GM12865 (cell line): ENCODE measurements at places on chromosomes 11 and 22.

DNA sequence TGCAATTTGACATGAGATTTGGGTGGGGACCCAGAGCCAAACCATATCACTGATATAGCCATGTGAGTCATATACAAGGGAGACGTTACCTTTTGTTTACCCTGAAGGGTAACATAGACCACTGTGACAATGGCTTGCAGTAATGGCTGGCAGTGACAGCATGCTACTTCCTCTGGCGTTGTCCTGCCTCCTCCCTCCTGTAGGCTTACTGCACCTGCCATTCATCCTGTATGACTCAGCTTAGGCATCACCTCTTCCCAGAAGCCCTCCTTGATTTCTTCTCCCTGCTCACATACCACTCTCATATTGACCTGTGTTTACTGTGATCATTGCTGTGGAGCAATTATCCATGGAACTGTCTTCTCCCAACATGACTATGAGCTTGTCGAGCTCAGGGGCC, 12.0 kb upstream of the PVALB start:
- peak; percentile 16 for DNase-seq

GRCh38 chr22:37472418-37473006, 13.7 kb downstream of the MFNG start:
- peak; percentile 44 for DNase-seq

DNA sequence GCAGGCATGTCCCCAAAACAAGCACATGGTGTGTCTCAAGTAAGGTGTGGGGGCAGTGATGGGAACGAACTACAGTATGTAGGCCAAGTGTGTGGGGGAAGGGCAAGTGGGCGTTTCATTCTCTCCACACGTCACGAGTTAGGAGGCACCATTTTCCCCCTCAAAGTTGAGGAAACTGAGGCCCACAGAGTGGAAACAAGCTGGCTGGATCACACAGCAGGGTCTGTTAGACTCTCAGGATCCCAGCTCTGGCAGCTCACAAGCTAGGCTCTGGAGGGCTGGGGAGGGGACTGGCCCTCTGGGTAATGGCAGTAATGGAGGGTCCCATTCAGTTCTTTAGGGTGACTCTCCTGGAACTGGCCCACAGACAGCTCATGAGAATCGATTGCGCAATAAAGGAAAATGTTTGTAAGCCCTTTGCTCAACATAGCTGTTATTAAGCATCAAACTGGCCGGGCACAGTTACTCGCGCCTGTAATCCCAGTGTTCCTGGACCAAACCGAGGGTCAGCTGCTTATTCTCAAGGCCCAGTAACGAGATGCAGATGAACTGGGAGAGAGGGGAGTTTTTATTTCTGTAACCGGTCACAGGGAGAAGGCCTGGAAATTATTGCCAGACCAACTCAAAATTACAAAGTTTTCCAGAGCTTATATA, 24.1 kb upstream of the TUB start:
- no peak for DNase-seq

GRCh38 chr11:63641727-63642126, 27.5 kb upstream of the PLAAT3 start:
- DNase-seq: no peak

GRCh38 chr11:119895981-119896380, 167.0 kb upstream of the NECTIN1 start:
- peak; percentile 11 for DNase-seq

DNA sequence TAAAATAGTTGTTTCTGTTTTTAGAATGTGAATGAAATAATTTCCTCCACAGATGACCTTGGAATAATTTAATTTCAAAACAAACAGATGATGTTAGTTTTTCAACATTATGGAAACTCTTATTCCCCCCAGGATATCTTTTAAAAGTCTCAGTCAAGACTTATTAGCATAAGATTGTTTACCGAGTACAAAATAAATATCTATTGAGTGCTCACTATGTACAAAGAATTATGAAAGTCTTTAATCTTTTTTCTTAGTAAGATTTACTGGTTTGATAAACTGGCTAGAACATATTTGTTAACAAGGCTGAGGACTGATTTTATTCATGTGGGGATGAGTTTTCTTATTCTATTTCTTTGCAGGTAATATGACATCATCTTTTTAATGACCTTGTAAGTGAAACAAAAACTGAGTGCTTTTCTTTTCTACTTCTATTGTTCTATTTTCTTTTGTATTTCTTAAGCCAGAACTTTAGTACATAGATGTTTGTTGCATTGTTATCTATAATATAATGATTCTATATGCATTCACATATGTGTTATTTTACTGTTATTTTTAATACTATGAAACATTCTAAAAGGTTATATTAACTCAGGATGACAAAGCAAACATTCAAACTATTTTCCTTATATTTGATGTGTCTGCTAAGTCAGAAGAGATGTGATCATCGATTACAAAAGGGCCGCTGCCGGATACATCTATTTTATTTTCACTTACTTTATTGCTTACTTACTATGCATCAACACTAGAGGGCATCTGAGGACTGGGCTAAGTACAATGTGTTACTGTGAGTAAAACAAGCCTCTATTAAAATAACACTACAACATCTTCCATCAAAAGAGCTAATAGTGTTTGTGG, 111.0 kb upstream of the ARHGAP42 start:
- DNase-seq: peak; percentile 68

DNA sequence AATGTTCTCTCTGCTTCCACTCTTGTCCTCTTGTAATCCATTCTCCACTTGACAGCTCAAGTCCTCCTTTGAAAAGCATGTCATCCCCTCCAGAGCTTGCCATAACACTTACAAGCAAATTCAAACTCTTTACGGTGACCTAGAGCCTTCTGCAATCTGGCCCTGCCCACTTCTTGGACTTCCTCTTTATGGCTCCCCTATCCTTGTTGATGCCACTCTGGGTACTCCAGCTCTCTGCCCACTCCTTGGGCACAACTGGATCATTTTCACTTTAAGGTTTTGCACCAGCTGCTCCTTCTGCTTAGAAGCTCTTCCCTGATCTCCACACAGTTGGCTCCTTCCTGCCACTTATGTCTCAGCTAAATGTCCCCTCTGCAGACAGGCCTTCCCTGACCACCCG, 217.9 kb downstream of the DSCAML1 start:
- DNase-seq: no peak

DNA sequence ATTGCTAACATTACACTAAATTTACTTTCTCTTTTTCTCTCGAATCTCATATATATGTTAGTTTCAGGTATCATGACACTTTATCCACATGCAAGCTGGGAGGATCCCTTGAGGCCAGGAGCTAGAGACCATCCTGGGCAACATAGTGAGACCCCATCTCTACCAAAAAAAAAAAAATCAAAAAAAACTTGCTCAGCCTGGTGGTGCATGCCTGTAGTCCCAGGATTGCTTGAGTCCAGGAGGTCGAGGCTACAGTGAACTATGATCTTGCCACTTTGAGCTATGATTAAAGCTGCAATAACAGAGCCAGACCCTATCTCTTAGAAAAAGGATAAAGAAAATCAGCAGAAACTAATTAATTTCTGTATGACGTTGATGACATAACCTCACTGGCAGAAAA, 3.7 kb upstream of the UPK3A start:
- DNase-seq: no peak

DNA sequence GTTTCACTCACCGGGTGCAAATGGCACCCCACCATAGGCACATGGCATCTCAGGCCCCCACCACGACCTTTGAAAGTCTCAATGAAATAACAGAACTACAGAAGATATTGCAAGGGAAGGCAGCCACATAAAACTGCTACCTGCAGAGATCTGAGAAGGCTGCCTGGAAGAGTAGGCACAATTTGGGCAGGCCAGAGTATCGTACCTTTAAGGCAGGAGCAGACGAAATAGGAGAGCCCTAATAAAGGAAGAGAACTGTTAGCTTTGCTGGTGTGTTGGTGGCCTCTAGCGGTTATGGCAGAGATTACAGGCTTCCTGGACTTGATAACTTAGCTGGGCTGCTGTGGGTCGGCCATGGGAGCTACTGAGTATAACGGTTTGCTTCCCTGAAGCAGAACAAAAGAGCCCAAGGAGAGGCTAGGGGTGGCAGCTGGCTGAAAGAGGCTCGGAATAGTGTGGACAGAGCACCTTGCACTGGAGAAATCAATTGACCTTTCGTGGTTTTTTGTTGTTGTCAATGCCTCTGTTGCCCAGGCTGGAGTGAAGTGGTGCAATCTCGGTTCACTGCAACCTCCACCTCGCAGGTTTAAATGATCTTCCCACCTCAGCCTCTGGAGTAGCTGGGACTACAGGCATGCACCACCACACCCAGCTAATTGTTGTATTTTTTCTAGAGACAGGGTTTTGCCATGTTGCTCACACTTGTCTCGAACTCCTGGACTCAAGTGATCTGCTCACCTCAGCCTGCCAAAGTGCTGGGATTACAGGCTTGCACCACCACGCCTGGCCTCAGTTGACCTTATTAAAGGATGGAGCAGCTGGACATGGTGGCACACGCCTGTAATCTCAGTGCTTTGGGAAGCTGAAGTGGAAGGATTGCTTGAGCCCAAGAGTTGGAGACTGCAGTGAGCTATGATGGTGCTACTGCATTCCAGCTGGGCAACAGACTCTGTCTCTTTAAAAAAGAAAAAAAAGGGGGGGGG, 4.8 kb downstream of the SDF2L1 start:
- peak; percentile 88 for DNase-seq

- DNase-seq: no peak
Observed at GRCh38 chr11:111870522-111870885, 877 bp downstream of the ALG9 start.

- DNase-seq: no peak
Observed at GRCh38 chr11:13378316-13378715, 84.7 kb downstream of the BTBD10 start.

GRCh38 chr11:122676638-122677037, 21.1 kb downstream of the UBASH3B start:
- no peak for DNase-seq

DNA sequence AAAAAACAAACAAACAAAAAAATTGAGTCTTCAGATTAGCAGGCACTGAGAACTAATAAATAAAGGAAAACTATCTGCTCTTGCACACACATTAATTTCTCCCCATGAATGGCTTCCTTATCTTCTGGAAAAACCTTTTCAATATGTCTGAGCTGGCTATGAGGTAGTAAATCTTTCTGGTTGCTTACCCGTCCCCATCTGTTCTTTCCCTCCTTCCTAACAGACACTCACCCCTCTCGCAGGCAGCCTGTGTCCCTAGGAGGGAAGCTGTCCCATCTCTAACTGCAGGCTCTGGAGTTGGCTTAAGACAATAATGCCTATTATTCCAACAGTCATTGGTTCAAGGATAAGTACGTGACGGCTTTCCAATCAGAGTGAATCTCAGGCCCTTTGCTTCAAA, 8.2 kb upstream of the SCUBE2 start:
- no peak for DNase-seq

DNA sequence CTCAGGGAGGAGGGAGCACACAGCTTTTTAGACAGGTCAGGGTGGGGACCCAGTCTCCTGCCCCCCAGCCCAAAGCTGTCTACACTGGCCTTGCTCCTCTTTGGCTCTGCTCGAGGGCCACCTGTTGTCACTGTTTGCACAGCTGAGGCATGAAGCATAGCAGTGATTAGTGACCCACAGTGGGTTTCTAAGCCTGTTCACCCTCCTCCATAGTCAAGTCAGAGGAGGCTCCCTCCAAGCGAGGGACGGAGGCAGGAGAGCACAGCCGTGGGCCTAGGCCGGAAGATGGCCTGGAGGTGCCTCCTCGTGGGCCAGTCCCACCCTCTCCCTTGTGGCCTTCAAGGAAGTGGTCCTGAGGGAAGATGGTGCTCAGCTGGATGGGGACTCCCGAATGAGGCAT, 241.1 kb downstream of the GRIK4 start:
- no peak for DNase-seq

DNA sequence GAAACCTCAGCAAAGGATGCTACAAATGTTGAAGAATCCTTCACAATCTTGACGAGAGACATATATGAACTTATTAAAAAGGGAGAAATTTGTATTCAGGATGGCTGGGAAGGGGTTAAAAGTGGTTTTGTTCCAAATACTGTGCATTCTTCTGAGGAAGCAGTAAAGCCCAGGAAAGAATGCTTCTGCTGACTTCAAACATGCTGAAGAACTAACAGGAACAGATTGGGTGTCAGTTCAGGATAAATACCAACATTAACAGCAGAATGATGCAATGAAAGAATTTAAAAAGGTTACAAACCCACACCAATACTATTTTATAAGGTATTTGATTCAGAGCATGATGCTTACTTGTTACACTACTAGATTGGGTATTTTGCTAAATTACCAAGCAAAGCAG, 33.9 kb downstream of the RAB39A start:
- no peak for DNase-seq

DNA sequence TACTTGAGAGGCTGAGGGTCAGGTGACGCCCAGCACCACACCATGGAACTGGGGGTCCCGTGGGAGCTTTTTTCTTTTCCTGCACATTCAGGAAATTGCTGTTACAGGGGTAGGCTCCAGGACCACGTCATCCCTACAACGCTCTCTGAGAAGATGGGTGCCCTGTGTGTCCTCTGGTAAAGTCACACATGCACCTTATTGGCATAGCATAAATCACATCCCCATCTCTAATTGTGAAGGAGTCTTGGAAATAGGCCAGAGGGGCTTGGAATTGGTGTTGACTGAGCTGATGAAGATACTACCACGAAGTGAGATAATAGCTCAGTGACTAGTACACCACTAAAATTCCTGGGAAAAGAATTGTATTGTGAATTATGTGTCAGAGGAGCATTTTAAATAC, 57.6 kb downstream of the TNRC6B start:
- no peak for DNase-seq

DNA sequence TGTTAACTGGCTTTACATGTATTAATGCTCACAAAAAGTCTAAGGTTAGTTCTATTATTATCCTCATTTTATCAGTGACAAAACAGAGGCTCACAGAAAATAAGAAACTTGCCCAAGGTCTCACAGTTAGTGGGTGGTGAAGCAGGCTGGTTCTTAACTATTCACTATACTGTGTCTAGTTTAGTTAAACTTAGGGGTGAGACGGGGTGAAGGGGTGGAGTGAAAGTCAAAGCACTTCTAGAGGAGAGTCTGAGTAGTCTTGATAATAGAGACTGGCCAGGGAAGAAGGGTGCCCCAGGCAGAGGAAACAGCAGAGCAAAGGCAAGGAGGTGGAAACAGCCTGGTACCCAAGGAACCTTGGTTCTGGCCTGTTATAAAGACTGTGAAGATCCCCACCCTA, 4.0 kb downstream of the ASCC2 start:
- no peak for DNase-seq

GRCh38 chr11:65478388-65479183, 20.3 kb upstream of the MALAT1 start:
- no peak for DNase-seq

- peak; percentile 23 for DNase-seq
Observed at GRCh38 chr11:131246663-131247062, 123.8 kb upstream of the NTM start.

GRCh38 chr22:44443641-44444235, 54.3 kb downstream of the RTL6 start:
- DNase-seq: no peak

- no peak for DNase-seq
Observed at GRCh38 chr11:62713343-62713742, 5.9 kb downstream of the GNG3 start.

DNA sequence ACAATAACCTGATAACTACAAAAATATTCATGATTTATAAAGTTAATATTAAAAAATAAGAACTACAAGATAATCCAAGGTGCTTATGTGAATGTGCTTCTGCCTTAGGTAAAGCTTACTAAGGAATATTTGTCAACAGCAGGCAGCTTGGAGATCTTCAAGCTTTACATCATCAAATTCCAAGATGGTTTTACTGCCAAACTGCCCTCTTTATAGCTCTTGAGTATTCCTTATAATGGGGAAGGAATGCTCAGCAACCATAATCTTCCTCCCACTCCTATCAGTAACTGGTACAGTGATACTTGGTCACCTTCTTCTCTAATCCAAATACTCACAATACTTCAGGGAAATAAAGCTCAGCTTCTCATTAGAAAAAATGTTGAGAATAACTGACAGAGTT, 30.1 kb downstream of the SBF2 start:
- DNase-seq: no peak

GRCh38 chr11:69210310-69211035, 54.7 kb downstream of the SMIM38 start:
- peak; percentile 11 for DNase-seq
